Glutamatergic neuron (in vitro differentiated cells): ENCODE measurements at places on chromosomes 16 and 17.

GRCh38 chr17:76252040-76252954 is 12.0 kb upstream of the RNF157 start:
- no peak for DNase-seq

DNA sequence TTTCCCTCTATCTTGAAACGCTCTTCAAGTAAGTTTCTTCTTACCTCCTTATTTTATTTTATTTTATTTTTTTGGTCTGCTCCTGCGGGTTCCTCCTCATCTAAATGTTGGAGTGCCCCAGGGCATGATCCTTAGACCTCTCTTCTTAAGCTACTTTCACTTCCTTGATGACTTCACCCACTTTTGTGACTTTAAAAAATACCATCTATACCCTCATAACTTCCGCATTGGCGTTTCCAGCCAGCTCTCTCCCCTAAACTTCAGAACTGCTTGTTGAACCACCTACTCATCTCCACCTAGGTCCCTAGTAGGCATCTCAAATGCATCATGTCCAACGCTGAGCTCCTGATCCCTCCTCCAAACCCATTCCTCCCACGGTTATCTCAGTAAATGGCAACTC is 51.4 kb upstream of the NFAT5 start:
- DNase-seq, result no peak

DNA sequence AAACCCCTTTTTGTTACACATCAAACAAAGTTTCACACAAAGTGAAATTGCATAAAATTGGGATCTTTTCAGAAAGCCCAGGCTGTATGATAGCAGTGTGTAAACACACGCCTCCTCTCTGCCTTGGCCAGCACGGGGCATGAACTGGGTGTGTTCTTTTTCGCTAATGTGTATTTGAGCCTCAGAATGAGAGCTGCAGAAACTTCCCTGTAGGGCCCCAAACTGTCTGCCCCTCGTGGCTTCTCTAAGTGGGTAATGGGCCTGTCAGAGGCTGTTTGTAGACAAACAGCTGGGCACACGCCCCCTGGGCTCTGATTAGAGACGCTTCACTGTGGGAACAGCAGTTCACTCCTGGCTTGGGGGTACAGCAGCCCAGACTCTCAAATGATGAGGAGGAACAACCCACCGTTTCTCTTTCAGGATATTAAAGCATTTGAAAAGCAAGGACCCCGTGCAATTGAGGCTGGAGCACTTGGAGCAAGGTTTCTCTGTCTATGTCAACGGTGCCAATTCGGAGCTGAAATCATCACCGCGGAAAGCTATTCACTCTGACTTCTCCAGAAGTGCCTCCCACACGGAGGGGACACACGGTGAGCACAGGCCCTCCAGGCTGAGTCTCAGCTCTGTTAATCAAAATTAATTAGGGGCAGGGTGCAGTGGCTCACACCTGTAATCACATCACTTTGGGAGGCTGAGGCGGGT is 78.4 kb downstream of the KATNIP start:
- DNase-seq, result no peak

DNA sequence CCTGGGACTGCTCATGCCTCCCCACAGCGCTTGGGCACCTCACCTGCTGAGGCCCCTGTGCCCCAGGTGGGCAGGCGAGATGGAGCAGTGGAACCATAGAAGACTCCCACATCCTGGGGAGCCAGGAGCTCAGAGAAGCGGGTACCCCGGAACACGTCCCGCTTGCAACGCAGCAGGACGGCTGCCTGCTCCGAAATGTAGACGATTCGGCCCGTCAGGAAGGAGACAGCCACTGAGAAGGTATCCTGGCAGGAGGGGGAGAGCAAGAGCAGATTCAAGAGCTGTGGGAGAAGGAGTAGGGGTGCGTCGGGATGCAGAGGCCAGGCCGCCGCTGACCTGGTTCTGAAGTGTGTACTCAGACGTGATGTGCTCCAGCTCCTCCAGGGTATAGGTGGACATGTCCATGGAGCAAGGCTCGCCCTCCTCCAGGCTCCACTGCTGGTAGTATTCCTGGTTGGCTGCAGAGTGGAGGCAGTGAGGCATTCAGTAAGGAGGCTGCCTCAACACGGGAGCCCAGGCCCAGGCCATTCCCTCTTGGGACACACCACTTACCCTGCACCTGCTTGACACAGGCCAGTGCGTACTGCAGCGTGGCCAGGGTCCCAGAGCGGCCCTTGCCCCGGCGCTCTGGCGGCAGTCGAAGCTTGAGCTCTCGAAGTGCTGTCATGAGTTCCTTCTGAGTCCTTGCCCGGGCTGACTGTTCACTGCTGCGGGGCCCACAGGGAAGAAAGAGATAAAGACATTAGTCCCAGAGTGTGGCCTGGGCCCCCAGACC is 2.6 kb downstream of the PER1 start:
- no peak for DNase-seq

DNA sequence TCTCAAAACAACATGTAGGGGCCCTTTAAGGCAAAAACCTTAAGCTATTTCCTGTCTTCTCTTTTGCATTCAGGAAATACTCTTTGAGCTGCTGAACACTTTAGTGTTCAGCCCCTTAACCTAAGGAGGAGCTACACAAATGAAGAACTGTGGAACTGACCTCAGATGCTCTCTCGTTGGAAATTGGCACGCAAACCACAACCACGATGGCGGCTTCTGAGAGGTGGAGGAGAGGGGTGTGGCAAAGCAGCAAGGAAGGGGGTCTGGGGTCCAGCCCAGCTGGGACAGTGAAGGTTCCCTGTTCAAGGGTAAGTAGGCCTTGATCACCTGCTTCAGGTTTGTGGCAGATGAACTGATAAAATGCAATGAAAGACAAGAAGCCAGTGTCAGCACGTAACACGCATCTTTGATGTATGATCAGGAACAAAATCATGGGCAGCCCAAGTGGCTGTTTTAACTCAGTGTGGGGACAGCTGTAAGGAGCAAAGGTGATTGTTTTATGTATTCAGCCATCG is 291.6 kb upstream of the TNRC6C start:
- DNase-seq, result no peak

DNA sequence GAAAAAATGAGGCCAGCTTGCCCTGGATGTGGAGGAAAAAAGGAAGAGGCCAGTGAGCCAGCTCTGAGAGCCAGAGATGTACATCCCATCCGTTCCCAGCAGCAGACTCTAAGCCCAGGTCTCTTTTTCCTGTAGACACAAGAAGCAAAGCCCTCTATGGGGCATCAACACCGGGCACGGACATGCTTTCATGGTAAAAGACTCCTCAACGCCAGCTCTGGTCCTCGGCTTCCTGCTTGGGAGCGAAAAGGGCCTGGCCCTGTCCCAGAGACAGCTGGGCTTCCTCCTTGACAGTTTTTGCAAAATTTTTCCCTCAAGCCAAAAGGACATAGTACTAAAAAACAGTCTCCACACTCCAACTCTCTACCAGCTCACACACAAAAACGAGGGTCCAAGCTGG is 27.1 kb downstream of the PELP1 start:
- no peak for DNase-seq

- DNase-seq, result no peak
Observed at GRCh38 chr16:79509211-79509631, 91.3 kb downstream of the MAF start.
